ENCODE measurements at places on chromosomes 11 and 22.

- DNase-seq, result no peak
Observed at GRCh38 chr11:27013781-27014361, 20.0 kb downstream of the FIBIN start.

DNA sequence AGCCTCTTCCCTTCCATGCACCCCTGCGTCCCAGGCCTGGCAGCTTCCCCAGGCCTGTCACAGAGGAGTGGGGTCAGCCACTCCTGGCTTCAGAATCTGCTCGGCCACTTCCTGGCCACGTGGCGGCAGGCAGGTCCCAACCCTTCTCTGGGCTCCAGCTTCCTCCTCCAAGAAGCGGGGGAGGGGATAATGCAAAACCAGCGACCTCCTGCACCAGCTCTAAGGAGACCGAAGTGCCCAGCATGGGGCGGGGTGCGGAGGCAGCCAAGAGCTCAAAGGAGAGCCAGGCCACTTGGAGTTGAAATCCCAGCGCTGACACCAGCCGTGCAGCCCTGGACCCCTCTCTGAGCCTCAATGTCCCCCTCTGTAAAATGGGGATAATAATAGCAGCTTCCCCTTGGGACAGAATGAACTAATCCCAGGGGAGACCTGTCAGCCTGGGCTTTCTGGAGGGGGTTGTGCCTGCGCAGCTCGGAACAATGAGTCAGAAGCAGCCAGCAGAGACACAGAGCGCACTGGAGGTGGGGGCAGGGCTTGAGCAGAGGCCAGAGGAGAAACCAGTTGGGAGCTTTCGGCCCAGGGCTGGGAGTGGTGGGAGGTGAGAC is 22.8 kb upstream of the PICK1 start:
- no peak for DNase-seq

DNA sequence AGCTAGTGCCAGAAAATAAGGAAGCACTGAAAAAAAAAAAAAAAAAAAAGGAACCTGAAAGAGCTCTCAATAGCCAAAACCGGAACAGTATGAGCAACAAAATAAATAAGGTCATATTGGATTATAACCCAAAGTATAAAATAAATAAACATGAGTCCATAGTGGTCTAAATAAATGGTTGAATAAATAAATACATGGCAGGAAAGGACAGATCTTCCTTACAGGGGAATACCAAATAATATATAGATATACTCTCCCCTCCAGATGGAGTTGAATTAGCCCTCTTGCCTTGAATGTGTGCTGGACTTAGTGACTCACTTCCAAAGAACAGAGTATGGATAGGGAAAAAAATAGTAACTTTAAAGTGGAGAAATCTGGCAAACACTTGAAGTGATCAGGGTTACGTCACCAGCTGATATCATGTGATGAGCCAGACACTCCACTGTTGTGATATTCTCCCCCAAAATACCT is 14.3 kb upstream of the ARRB1 start:
- DNase-seq, result no peak

DNA sequence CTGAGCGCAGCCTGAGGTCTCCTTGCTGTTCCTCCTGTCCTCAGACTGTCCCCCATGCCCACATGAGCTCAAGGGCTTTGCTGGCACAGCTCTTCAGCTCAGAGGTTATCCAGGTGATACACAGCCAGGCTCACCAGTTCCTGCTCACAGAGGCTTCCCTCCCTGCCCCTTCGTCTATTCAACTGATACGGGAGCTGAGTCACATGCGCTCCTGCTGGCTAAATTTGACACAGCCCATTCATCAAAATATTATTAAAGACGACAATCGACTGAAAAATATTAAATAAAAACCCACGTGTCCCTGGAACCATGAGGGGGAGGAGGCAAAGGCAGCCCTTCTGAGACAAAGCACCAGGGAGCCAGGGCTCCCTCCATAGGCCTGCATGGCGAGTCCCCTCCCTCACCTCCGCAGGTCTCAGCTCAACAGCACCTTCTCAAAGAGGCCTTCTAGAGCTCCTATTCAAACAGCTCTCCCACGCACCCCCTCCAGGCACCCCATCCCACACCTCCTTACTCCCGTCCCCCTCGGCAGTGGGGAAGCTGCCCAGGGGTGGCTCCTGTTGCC is 40.5 kb downstream of the DUSP8 start:
- DNase-seq, result no peak

DNA sequence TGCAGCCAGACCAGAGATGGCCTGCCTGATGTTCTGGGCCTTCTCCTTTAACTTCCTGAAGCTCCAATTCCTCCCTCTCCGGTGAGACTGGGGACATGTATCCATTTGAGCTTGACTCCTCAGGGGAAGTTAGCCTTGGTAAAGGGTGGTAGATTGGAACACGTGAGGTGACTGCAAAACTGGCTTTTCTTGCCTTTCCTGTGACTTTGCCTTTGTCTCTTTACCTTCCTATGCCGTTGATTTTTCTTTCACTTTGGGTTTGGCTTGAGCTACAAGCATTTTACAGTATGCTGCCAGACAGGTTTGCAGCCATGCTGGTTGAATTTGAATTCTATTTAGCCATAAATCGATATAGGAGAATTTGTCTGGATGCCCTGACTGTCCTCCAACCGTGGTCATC is 16.8 kb upstream of the GLYATL1 start:
- no peak for DNase-seq

GRCh38 chr11:84902445-84902844 is 724.7 kb downstream of the DLG2 start:
- no peak for DNase-seq

DNA sequence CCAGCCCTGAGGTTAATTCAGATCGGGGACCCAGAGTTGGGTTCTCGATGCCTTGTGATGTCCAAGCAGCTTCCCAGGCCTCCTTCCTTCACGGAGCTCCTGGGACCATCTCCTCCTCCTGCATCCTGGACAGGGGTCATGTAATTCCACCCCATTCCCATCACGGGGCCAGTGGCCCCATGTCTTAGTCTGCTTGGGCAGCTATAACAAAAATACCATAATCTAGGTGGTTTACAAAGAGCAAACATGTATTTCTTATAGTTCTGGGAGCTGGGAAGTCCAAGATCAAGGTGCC is 41.7 kb upstream of the PRDM11 start:
- DNase-seq, result no peak

DNA sequence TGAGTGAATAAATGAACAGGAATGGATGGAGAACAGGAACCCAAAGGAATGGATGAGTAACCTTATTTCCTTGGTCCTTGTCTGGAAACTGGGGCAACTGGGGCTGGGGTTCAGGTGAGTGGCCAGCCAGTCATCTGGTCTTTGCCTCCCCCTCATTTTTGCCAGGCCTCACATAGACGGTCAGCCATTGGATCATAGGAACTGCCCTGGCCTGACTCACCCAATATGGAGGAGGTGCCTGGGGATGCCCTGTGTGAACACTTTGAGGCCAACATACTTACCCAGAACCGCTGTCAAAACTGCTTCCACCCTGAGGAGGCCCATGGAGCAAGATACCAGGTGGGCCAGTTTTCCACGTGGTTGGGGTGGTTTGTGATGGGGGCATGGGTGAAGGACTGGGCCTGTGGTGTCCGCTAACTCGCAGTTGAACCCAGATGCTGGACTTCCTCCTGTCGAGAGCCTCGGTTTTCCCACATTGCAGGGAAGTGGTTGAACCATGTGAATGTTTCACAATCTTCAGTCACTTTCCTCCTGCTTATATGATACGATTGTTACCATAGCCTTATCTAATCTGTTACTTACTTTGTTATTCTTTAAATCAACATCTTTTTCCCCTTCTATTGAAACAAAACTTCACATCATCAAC is 4.4 kb downstream of the TRIOBP start:
- no peak for DNase-seq

- no peak for DNase-seq
Observed at GRCh38 chr11:8058216-8058615, 22.8 kb upstream of the TUB start.

DNA sequence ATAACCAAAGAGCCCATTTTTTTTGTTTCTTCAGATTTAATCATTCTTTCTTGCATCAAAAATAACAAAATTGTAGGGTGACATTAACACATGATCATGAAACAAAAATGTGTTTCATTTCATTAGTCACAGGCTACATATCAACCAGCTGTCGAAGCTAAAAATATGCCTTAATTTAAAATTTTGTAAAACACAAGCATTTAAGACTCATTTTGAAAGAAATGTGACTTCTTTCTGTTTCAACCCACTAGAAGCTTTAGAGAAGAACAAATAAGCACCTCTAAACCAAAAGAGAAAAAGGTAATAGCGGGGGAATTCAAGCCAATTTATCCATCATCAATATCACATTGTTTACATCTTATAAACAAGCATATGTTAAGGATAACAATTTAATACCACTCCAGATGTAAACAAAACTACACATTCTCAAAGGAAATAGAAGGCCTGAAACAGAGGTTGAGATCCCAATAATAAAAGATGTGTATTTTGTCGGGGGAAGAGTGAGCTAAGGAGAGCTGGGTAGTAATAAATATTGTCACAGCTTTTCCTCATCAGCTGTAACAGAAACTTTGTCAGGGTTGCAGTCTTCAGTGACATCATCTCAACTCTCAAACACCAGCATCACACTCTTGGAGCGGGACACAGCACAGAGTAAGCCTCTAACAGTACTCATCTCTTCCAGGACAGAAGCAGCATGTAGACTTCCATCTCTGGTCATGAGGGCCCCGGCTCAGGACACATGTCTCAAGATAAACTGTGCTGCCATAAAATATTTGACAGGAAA is 42.0 kb downstream of the ALG9 start:
- no peak for DNase-seq

- no peak for DNase-seq
Observed at GRCh38 chr11:29017941-29018340, 909.8 kb downstream of the METTL15 start.

DNA sequence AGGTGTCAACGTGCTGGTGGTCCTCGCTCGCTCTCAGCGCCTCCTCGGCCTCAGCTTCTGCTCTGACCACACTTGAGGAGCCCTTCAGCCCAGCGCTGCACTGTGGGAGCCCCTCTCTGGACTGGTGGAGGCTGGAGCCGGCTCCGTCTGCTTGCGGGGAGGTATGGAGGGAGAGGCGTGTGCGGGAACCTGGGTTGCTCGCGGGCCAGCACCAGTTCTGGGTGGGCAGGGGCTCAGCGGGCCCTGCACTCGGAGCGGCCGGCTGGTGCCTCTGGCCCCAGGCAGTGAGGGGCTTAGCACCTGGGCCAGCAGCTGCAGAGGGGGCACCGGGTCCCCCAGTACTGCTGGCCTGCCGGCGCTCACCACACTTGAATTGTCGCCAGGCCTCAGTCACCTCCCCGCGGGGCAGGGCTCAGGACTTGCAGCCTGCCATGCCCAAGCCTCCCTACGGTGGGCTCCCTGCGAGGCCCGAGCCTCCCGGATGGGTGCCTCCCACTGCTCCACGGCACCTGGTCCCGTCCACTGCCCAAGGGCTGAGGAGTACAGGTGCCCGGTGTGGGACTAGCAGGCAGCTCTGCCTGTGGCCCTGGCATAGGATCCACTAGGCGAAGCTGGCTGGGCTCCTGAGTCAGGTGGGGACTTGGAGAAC is 7.6 kb upstream of the CYP2D6 start:
- no peak for DNase-seq

- no peak for DNase-seq
Observed at GRCh38 chr11:95306801-95307200, 75.8 kb upstream of the SESN3 start.

DNA sequence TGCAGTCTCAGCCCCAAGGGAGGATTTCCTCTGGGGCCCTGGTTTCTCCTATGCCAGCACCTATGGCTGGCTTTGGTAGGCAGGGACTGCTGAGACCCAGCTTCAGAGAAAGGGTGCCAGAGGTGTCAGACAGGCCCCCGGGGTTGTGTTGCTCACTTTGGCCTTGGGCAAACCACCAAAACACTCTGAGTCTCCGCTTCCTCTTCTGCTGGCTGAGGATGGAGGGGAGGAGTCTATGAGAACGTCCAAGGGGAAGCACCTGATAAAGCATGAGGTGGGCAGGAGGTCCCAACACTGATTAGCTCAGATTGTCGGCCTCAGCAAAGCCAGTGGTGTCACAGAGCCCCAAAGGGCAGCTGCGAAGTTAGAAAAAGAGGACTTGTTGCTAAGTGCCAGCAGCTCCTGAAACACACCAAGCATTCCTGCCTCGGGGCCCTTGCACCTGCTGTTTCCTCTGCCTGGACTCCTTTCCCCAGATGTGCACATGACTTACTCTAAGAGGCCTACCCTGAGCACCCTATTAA is 10.5 kb downstream of the SMTNL1 start:
- no peak for DNase-seq

GRCh38 chr11:57727185-57727584 is 14.1 kb upstream of the SELENOH start:
- DNase-seq, result no peak

DNA sequence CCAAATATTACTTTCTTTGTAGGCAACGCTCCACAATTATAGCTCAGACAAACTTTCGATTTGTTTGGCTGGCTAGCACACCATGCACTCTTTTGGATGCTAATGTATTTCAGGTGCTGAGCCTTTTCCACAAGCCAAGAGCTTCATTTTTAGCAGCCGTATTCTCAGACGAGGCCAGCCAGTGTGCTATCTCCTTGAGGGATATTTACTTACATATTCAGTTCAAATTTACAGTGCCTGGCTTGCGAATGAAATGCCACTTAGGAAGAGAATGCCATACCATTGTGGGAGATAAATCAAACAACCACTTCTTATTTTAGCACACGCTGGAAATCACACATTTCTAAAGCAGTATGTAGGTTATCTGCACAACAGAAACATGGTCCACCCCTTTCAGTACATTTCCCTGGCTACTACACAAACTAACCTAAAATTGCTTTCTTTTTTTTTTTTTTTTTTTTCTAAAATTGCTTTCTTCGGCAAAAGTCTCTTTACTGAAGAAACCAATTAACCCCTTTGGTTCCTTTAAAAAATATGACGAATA is 236.9 kb downstream of the CADM1 start:
- no peak for DNase-seq

- no peak for DNase-seq
Observed at GRCh38 chr11:119584193-119585042, 144.6 kb downstream of the NECTIN1 start.

DNA sequence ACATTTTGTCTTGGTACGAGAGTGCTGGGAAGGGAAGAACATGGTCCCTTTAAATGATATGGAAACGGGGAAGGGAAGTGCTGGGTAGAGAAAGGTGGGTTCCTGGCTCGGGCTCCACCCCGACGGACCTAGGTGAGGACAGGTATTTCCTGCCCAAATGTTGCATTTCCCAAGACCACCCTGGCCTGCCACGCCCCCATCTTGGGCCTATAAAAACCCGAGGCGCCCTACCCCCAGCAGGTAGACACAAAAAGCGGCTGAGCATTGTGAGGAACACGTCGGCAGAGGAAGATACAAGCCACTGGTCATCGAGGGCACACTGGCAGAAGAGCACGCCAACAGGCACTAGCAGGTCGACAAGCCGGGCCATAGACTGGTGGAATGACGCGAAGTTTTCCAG is 99.4 kb downstream of the AASDHPPT start:
- DNase-seq, result no peak

GRCh38 chr11:7098235-7098832 is 9.5 kb downstream of the RBMXL2 start:
- no peak for DNase-seq

GRCh38 chr22:43625242-43625641 is 186.9 kb downstream of the EFCAB6 start:
- no peak for DNase-seq

DNA sequence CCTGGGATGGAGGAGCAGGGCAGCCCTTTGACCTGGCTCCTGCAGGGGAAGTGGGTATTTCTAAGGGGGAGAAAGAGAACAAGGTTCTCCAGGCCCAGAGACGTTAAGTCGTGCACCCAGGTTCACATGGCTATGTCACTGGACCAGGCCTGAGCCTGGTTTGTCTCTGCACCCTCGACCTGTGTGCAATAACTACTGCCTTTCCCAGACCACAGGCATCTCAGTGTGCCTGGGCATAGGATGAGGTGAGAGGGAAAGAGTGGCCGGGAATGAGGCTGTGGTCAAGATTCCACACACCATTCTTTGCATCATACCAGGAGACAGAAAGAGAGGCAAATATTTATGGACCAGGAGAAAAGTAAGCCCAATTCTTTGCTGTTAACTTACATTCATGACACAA is 66.8 kb downstream of the PRR5L start:
- no peak for DNase-seq

All from stimulated activated CD4-positive, alpha-beta T cell treated with anti-CD3 and anti-CD28 coated beads, Interleukin-4, amount 100 ng/mL, for 1 hour (primary cell).